Lung microvascular endothelial cell (primary cell): ENCODE measurements at places on chromosomes 2 and 18. TPM values are rescaled to one million over a fixed set of nuclear protein-coding genes. Genes with fewer than 3 reads are reported as not detected.

The GCG gene
- total RNA-seq: not detected in 2 replicates

DNA sequence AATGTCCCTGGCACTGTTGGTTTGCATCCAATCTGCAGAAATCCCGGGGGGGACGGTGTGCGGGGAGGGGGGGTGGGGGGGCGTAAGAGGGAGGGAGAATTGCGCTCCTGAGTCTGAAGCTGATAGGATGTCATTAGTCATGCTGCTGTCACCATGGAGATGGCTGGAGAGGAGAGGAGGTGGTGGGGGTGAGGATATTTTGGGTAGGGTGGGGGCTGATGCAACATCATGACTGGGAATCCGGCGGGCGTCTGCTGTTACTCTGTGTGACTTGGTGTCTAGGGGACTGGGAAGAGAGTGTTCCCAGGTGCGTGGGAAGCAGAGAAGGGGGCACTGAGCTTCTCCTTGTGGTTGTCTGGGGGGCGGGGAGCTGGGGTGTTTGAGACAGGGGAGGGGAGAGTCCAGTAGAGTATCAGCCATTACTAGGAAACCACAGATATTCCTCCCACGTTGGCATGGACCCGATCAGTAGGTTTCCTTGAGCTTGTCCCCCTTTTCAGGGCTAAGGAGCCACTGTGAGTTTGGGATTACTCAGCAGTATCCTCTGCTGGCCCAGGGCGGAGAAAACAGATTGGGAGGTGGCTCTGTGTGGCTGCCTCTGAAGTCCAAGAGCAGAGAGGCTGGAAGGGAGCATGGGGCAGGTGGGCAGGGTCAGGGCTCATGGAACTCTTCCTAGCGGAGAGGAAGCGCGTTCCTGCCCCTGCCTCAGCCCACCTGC lies 18.9 kb downstream of the TET3 start:
- DNase-seq: no peak

DNA sequence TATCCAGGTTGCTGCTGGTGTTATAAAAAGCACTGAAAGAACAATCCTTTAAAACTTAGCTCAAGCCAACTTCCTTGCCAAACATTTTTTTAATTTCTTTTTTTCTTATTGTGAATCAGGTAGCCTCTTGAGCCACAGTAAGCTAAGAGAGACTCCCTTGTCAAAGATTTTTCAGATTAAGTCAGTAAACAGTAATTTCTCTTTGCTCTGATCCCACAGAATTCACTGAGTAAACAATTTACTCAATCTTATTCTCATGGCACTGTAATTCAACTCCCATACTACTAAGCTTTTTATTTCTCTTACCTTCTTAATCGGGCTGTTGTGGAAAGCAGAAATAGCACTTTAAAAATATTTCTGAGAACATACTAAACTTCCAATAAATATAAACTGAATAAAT lies 82.7 kb downstream of the C2orf74 start:
- DNase-seq: no peak

- DNase-seq: no peak
Observed at GRCh38 chr2:31522786-31523185, 58.0 kb downstream of the SRD5A2 start.
